Activated CD8-positive, alpha-beta T cell treated with anti-CD3 and anti-CD28 coated beads for 36 hours (primary cell): ENCODE measurements at places on chromosomes 16 and 17. TPM values are rescaled to one million over a fixed set of nuclear protein-coding genes. Genes with fewer than 3 reads are reported as not detected.

GRCh38 chr17:41421116-41421515, 3.3 kb downstream of the KRT37 start:
- DNase-seq: no peak

DNA sequence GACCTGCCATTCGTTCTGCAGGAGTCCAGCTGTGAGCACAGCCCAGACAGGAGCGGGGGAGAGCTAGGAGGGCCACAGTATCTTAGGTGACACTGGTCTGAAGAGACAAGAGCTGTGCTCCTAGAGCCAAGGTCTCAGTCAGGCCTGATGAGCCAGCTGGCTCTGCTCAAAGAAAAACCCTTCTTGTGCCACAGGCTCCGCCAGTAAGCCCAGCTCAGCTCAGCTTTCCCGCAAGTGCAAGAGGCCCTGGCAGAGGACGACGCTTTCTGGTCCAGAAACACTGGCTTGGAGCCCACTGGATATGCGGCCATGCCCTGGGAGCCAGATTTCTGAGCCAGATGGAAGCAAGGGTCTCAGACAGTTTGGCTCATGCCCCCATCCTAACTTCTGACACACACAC, 23.9 kb downstream of the PEMT start:
- no peak for DNase-seq

DNA sequence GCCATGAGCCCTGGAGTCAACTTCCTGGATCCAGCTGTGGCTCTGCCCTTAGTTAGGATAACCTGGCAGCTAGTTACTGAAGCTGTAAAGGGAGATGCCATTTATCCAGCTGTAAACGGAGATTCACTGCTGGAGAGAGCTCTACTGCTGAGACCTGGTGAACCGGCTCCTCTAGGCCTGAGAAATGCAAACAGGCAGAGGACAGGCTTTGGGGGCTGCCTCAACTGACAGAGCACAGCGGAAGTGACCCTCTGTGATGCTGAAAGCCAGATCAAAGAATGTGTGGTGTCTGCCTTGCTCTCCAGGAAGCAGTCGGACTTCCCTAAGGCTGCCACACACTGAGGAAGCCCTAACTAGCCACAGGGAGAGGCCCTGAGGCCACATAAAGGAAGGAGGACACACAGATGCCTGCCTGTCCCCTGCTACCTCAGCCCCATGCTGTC, 21.9 kb upstream of the GPRC5C start:
- no peak for DNase-seq

DNA sequence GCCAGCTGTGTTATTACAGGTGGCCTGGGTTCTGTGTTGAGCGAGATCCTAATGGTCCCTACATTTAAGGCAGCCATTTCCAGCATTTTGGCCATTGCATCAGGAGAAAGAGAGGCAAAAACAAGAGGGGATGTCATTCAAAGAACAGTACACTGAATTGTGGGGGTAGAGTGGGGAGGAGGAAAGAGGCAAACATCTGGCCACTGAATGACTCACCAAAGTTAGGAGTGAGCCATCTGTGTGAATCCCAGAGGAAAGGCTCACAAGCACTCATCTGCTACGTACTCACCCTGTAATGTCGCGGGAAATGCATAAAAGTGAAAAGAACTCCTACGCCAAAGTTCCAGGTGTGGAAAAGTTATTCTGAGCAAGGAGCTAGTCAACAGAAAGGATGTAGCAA, 16.7 kb downstream of the KRABD2 start:
- DNase-seq: no peak

DNA sequence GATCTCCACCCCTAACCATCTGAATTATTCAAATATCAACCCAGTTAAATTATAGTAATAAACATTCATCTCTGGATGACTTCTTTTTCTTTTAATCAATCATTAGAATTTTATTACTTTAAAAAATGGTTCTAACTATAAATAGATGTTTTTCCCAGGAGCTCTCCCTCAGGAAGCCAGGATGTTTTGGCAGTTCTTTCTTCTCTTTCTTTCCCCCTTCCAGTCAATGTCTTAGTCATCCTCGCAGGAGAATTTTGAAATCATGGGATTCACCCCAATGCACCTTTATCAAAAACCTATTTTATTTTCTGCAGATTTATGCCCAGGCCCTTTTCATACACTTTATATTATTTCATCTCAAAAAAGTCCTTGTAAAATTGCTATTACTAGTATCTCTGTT, 711.6 kb downstream of the CDH11 start:
- no peak for DNase-seq

- no peak for DNase-seq
Observed at GRCh38 chr17:13194887-13195286, 177.1 kb upstream of the ELAC2 start.

DNA sequence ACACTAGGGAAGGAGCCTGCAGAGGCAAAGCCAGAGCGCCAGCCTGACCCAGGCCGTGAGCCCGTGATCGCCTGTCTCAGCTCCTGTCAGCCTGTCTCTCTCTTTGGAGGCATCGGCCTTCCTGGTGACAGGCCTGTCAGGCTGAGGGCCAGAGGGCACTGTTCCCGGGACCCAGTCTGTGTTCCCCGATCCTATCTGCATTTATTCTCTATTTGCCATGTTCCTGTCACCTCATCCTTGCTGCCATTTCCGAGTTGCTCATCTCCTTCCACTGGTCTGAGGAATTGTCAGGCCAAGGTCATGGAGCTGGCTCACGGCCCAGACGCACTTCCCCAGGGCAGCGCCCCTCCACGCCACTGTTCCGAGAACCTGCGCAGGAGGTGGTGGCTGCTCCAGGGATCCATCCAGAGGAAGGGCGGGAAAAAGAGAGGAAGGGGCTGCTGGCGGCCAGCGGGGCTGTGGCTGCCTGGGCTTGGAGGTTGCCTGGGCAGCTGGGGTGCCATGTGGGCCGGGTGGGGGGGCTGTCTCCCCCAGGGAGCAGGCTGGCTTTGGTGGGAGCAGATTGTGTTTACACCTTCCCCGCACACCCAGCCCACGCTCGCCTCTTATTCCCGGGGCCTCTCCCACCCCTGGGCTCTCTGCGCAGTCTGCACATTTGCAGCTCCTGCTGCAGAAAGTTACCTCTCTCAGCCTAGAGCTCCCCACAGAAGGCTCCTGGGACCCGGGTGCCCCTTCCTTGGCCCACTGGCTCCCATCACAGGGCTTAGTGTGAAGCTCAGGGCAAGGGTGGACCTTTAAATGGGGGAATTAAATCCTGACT, 4.9 kb downstream of the PRCD start:
- no peak for DNase-seq

GRCh38 chr16:88634141-88634993, 4.0 kb upstream of the IL17C start:
- peak; percentile 81 for DNase-seq

GRCh38 chr16:264440-264951, 11.2 kb downstream of the RGS11 start:
- DNase-seq: no peak

- DNase-seq: no peak
Observed at GRCh38 chr17:50096092-50096491, 941 bp downstream of the PDK2 start.

- DNase-seq: no peak
Observed at GRCh38 chr16:81709016-81709900, 69.8 kb upstream of the PLCG2 start.

GRCh38 chr17:21034340-21035235, 8.2 kb downstream of the USP22 start:
- DNase-seq: peak; percentile 75

- no peak for DNase-seq
Observed at GRCh38 chr17:81162491-81162890, 2.8 kb upstream of the PVALEF start.

DNA sequence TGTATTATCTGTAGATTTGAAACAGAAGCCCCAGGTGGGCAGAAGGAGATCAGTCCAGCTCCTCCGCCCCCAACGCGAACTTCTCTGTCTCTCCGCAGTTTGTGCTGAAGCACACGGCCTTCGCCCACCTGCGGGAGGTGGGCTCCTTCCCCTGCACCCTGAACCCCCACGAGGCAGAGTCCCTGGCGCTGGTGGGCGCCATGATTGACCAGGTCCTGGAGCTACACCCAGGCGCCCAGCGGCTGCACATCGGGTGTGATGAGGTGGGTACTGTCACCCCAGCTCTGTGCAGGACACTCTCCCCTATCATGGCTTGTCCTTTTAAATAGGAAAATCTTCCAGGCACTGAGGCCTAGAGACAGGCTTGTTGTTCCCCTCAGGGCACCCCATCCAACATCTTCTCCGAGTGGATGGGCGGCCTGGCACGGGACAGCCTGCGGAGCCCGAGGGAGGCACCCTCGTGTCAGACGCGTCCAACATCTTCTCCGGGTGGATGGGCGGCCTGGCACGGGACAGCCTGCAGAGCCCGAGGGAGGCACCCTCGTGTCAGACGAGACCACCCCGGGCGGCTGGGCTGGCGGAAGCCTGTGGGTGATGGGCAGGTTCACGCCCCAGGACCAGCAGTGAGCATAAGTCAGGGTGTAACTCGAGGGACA, 15.3 kb upstream of the OGFOD3 start:
- no peak for DNase-seq

- no peak for DNase-seq
Observed at GRCh38 chr16:12245921-12246720, 269.6 kb downstream of the SNX29 start.

DNA sequence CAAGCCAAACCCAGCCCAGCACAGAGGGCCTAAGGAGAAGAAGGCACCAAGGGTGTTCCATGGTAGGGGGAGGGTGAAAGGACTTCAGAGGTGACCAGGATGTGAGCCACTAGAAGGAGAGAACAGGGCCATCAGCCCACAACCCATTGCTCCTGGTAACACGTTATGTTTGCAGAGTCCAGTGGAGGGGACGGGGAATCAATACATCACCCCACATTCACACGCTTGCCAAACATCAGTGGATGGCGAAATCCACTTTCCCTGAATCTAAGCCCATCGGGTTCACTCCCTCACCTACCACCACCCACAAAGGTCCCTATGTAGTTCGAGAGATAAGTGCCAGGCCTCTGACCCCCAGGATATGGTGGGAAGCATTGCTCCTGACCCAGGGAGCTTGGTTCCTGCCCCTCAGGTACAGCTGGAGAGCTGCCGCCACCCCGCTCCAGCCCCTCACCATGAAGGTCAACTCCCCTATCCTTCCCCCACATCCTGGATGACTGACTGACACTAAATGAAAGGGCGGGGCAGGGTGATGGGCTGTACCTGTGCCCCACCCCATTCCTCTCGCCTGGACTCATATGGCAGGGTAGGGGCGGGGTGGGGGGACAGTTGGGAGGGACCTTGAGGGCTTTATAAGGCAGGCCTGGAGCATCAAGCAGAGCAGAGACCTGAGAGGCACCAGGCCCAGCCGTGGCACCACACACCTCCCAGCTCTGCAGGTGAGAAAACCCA, at the start of gene GAST:
TSS of gene GAST (plus strand) at position 663 of the 732 bp plus-strand sequence. CDS start 3,106 bp downstream, outside the sequence.
- no peak for DNase-seq

DNA sequence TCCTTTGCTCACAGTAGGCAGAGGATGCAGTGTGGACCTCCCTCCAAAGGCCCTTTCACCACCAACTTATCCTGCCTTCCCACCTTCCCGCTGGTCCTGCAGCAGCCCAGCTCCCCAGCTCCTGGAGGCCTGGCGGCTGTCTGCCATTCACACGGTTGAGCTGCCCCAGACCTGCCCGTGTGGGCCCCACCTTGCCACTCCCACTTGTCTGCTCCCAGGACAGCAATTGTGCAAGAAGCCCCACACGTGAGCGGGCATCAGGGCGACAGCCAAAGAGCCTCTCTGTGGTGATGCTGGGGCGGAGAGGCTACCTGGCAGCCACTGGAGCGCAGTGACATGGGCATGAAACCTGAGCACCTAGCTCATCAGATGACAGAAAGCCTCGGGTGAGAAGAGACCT, 248.6 kb upstream of the MAF start:
- DNase-seq: no peak

- peak; percentile 86 for DNase-seq
Observed at GRCh38 chr17:2192367-2193057, 111.1 kb downstream of the SMG6 start.

- peak; percentile 35 for DNase-seq
Observed at GRCh38 chr16:68644715-68645493, at the start of gene CDH3. Gene CDH3, plus strand, starts transcription at chr16:68645310. Its CDS starts 70 bp downstream, at chr16:68645380.

DNA sequence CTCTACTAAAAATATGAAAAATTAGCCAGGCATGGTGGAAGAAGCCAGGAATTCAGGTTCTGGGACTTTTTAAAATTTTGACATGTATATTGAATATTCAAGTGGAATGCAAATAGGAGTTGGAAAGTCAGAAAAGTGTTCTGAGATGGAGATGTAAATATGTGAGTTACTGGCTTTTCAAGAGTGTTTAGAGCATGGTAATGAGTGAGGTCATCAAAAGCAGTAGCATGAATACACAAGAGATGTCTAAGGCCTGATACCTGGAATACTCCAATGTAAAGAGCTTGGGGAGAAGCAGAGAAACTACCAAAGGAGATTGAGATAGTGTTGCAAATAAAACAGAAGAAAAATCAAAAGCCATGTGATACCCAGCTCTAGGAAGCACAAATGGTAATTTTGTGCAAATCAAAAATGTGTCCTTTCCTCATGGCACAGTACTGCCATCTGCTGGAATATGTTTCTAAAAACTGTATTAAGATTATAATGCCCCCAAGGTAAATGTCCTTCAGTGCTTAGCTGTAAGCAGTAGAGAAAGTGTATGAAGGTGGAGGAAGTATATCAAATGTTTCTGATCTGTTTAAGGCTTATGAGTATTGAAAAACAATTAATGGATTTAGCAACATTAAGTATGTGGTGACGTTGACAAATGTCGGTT, 908.4 kb downstream of the KCNJ18 start:
- DNase-seq: no peak

DNA sequence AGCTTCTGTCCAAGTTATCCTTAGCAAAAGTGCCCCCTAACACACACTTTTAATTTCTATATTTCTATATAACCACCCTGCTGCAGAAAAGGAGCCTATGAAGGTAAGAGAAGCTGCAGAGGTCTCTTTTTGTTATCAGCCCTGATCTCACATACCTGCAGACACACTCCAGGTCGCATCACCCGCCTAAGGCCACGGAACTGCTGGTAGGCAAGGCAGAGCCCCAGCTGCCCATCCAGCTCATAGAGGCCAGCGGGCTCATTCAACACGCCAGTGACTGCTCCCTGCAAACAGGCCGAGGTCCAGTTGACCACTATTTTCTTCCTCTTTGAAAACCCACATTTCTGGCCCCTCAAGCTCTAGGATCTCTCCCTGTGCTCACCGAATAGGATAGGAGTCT, 12.2 kb downstream of the CTC1 start:
- no peak for DNase-seq

- peak; percentile 21 for DNase-seq
Observed at GRCh38 chr16:28910086-28911031, 14.7 kb downstream of the RABEP2 start.

Gene MYH3
- total RNA-seq: 4.1 TPM

Gene CCDC200
- total RNA-seq: not detected

Gene CACNG4
- not detected for total RNA-seq

Gene FGF11
- 16.5 TPM for total RNA-seq

Gene MPV17L
- total RNA-seq: 0.20 TPM

Gene NTN3
- not detected for total RNA-seq
